ENCODE measurements at places on chromosomes 6 and 20.

GRCh38 chr6:45084257-45084656 lies 243.9 kb upstream of the RUNX2 start:
- no peak for DNase-seq

GRCh38 chr6:169918239-169918953 lies 167.0 kb downstream of the ERMARD start:
- no peak for DNase-seq

DNA sequence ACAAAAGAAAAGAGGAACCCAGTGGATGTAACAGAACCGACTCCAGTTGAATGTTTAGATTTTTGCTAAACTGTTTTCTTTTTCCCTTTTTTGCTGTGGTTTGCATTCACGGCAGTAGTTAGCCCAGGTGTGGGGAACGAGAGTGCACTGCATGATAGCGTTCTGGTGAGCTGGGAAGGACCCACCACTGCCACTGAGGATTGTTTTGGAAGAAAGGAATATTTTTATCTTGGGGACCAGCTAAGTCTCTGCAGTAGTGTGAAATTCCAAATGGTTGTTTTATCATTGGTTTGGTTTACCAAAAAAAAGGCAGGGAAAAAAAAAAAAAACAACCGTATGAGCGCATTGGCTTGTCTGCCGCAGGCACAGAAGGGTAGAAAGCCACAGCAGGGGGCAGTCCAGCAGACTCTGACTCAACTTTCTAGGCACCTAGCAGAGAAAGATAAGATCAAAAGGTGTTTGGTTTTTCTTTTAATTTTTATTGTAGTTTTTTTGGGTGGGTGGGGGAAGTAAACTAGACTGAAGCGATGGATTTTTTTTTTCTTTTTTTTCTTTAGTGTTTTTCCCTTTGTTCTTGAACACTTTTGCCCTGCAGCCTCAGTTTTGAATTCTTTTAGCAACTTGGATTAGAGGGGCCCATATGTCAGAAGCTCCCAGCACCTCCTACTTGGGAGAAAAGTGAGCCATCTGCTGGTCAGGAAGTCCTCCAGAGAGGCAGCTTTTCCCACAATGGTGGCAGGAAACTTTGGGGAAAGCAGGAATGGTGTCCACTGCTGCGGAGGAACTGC lies 13.5 kb upstream of the RAB5IF start:
- DNase-seq, result no peak

GRCh38 chr20:35303735-35304491 lies 11.7 kb upstream of the FAM83C start:
- DNase-seq, result peak; percentile 70

GRCh38 chr6:129959358-129959930 lies 58.9 kb upstream of the L3MBTL3 start:
- DNase-seq, result no peak

GRCh38 chr6:14059791-14060436 lies 57.7 kb upstream of the CD83 start:
- DNase-seq, result no peak

DNA sequence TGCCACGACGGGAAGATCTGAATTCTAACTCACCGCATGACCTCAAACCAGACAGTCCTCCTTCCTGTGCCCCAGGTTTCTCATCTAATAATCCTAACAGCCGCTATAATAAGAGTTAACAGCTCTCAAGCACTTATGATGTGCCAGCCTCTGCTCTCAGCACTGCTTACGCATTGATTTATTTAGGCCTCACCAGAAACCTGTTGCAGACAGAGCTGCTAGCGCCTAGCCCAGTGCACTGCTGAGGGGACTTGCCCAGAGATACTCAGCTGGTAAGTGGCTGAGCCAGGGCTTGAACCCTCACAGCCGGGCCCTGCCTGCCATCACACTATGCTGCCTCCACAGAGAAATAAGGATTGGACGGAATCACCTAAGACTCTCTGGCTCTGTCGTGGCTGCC lies 37.7 kb downstream of the GRM4 start:
- no peak for DNase-seq

GRCh38 chr6:31225735-31226134 lies 46.2 kb downstream of the HLA-C start:
- DNase-seq, result no peak

DNA sequence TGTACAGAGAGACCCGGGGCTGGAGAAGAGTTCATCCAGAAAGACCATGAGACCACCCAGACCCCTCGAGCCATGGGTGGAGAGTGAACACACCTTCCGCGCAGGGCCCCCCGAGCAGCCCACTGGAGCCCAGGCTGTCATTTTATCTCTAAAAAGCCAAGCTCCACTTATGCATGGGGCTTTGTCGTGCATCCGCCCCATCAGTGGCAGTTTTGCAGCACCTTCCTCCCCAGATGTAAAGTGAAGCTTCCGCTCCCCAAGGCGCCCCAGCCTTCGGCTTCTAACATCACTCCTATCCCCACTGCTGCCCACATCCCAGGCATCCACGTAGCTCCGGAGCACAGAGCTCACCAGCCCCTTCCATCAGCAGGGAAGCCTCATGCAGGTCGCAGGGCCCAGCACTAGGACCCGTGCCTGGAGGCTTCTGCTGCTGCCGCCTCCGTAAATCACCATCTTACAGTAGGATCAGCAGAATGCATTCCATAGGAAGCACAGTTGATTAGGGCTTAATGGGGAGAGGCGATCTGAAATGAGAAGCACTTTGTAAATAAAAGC lies 301.1 kb downstream of the TAF4 start:
- DNase-seq, result no peak

DNA sequence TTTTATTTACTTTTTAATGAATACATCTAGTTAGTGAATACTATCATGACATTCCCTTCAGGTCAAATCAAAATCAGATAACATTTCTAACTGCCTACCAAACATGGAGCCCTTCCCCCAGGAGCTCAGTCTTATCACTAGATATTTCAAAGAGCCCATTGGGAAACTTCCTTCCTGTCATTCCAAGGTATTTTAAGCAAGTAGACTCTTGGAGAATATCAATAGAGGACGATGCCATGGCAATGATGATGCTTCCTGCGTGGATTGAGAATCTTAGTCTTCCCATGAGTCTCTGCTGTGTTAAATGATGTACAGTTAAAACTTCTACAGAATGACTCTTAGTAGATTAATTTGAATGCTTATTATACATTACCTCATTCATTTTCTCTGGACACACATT lies 384.9 kb downstream of the CENPW start:
- DNase-seq, result no peak

- no peak for DNase-seq
These were observed 120.5 kb downstream of the HIVEP2 start for GRCh38 chr6:142824426-142824825.

GRCh38 chr6:8507286-8507685 lies 71.9 kb upstream of the SLC35B3 start:
- DNase-seq, result no peak

GRCh38 chr6:108946695-108947094 lies 98.5 kb downstream of the ARMC2 start:
- DNase-seq, result no peak

DNA sequence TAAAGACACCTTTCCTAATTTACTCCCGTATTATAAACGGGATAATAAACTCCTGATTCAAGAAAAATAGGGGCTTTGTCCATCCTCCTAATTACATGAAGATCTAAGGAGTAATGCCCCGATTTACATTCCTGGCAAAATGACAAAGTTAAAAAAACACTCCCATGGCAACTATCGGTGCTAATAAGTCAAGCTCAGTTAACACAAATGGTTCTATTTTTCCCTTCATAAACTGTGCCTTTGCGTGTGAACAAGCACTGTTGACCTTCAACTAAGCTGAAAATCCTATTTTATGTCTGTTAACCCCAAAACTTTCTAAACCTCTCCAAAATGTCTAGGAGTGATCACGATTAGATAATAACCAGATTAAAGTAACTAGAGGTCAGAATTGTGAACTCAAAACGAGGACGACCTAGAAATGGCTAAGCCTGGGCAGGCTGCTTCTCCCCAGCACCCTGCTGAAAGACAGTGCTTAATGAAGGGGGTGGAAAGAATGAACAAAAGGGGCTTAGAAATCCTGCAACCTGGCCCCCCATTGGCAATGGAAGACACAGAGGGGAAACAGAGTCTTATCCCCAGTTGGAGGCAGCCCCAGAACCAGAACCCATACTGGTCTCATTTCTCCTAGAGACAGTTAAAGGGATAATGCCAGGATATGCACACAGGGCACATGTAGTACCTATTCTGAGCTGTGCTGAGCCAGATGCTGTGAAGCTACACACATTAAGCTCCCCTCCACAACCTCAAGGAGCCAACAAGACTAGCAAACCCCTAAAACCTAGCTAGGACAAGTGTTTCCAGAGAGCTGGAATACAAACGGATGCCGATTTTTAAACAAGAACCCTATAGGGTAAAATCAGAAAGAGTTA lies 23.0 kb downstream of the SLC23A2 start:
- no peak for DNase-seq

DNA sequence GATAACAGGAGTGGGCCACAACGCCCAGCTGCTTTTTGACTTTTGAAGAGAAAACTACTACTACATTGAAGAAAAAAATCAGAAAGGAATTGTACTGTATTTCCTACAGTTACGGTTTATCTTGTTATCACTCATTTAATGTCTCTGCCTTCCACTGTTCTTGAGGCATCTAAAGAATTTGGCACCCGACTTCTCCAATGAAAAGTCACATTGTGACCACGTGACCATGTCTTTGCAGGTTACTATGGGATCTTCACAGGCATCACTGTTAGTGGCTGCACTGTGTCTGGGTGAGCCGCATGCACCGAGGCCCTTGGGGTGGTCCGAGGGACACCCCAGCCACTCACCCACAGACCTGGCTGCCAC lies 26.8 kb downstream of the RRBP1 start:
- DNase-seq, result no peak

DNA sequence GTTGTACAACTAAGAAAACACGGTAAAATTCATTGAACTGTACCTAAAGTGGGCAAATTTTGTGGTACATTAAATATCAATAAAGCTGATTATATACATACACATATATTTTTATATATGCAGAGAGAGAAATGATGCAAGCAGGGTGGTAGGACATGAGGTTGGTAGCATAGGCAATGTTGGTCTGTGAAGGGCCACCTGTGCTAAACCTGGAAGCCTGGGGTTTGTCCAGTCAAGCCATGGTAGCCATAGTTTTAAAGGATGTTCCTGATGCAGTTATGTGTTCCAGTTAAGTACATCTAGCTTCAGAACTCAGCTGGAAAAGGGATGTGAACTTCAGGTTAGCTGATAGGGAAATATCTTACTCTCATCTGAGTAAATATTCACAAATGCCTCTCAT lies 60.1 kb downstream of the TRIM38 start:
- no peak for DNase-seq

DNA sequence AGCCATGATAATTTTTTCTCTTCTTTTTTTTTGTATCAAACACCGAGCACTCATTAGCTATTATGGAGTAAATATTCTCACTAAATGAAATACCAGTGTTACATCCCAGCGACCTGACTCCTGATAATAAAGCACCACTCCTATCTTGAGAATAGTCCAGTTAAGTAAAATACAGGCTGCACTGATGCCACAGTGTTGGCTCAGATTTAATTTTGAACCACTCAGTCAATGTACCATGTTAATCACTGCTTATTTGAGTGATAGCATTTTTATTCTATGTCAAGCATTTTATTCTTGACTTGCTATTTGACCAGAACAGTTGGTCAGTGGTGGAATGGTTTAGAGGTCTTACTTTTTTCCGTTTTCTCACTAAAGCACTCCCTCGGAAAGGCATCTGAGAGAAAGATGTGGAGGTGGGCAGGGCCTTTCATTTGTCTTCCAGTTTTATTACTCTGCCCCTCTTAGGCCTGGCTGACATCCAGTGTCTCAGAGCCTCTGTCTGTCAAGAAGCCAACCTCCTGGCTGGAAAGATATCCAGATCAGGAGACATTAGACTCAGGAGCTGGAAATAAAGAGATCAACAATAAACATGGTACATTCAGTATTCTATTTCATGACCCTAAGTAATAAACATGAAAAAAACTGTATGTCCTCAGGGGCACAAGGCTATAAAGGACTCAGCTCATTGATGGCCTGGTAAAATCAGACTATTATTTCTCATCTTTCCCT lies 457.8 kb downstream of the EPM2A start:
- DNase-seq, result no peak

GRCh38 chr6:109527989-109528388 lies 45.0 kb upstream of the ZBTB24 start:
- DNase-seq, result no peak

- no peak for DNase-seq
These were observed 89.1 kb downstream of the CDH22 start for GRCh38 chr20:46219190-46219589.

- no peak for DNase-seq
These were observed 466.3 kb upstream of the PLCB4 start for GRCh38 chr20:8602389-8603116.

DNA sequence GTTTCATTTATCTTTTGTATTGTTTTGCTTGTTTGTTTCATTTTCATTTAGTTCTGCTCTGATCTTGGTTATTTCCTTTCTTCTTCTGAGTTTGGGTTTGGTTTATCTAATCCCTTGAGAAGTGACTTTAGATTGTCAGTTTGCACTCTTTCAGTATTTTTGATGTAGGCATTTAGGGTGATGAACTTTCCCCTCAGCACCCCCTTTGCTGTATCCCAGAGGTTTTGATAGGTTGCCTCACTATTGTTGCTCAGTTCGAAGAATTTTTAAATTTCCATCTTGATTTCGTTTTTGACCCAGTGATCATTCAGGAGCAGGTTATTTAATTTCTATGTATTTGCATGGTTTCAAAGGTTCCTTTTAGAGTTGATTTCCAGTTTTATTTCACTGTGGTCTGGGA lies 119.6 kb upstream of the SSTR4 start:
- DNase-seq, result no peak

GRCh38 chr6:111720931-111721496 lies 115.3 kb upstream of the TRAF3IP2 start:
- no peak for DNase-seq

- DNase-seq, result no peak
These were observed 38.4 kb downstream of the THBS2 start for GRCh38 chr6:169215201-169215681.

- peak; percentile 8 for DNase-seq
These were observed 87.9 kb downstream of the CD40 start for GRCh38 chr20:46206025-46206424.

DNA sequence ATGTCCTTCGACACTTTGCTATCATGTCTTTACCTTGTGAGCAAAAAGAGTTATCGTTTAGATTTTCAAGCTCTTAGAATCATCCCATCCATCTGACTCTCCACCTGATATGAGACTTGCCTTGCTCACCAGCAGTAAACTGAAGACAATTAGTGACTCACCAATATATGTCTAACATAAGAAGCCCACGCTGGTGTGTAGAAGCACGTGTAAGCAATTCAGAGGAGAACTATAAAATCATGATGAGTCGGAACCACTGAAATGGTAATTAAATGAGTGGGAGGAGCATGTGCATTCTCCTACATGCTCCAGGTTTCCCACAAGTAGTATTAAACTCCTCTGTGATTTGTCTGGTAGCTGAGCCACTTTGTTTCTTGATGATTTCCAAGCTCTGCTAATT lies 181.6 kb upstream of the RNF217 start:
- no peak for DNase-seq

Measured in GM12864 (cell line).